ENCODE measurements at places on chromosomes 1 and 21.

GRCh38 chr1:242456726-242457269, 67.7 kb downstream of the PLD5 start:
- no peak overlapping the region for H3K4me3 ChIP-seq
- DNase-seq: no peak
- H3K36me3 ChIP-seq: no peaks in the 10 kb centered on the region
- 0 out of 2 replicates have a peak, but pooled peaks cover 18% of the 10 kb centered on the region for H3K27me3 ChIP-seq
- H3K27ac ChIP-seq: no peak overlapping the region

- no peaks in the 10 kb centered on the region for H3K36me3 ChIP-seq
- no peaks in the 10 kb centered on the region for H3K27me3 ChIP-seq
- no peaks in the 10 kb centered on the region for H3K4me1 ChIP-seq
- DNase-seq: no peak
- no peak overlapping the region for H3K4me3 ChIP-seq
Observed at GRCh38 chr1:68301471-68302001, 69.2 kb upstream of the WLS start.

- no peaks in the 10 kb centered on the region for H3K36me3 ChIP-seq
- no peak for DNase-seq
- H3K27ac ChIP-seq: no peak overlapping the region
- no peak overlapping the region for H3K4me3 ChIP-seq
- H3K4me1 ChIP-seq: no peaks in the 10 kb centered on the region
Observed at GRCh38 chr1:111778541-111779051, 22.9 kb downstream of the DDX20 start.

- H3K4me3 ChIP-seq: no peak overlapping the region
- no peaks in the 10 kb centered on the region for H3K4me1 ChIP-seq
- no peaks in the 10 kb centered on the region for H3K27me3 ChIP-seq
- no peak overlapping the region for H3K27ac ChIP-seq
- no peak for DNase-seq
Observed at GRCh38 chr1:217029281-217030157, 306.3 kb upstream of the ESRRG start.

- no peaks in the 10 kb centered on the region for H3K27me3 ChIP-seq
- no peak overlapping the region for H3K27ac ChIP-seq
- H3K4me3 ChIP-seq: peak overlapping the region; percentile 79
- no peak for DNase-seq
Observed at GRCh38 chr1:151613282-151613780, 1.5 kb downstream of the SNX27 start.

DNA sequence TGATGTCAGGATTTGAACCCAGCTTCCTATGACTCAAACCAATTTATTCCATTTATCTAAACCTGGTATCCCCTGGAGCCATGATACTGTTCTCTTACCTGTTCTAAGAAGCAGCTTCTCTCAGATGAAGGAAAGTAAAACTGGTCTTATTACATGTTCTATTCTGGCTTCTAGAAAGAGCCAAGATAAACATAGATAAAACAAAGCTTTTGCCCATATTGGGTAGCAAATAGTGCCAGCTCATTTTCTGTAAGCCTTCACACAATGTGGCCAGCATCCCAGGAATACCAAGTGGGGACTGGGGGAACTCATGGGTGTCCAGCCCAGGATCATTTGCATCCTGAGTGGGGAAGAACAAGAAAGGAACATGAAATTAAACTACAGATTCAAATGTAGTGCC, 53.5 kb upstream of the EPHA8 start:
- H3K4me3 ChIP-seq: no peak overlapping the region
- H3K27ac ChIP-seq: no peak overlapping the region

- H3K4me3 ChIP-seq: peak overlapping the region; percentile 56
- DNase-seq: no peak
- peak overlapping the region; percentile 23 for H3K27ac ChIP-seq
- no peaks in the 10 kb centered on the region for H3K27me3 ChIP-seq
Observed at GRCh38 chr1:207964195-207964966, 53.5 kb upstream of the CD34 start.

GRCh38 chr1:38059635-38060250, 13.2 kb upstream of the POU3F1 start:
- DNase-seq: no peak
- H3K4me3 ChIP-seq: no peak overlapping the region
- H3K36me3 ChIP-seq: no peaks in the 10 kb centered on the region
- no peak overlapping the region for H3K27ac ChIP-seq

- H3K4me1 ChIP-seq: peaks cover 57% of the 10 kb centered on the region
- H3K4me3 ChIP-seq: no peak overlapping the region
- H3K36me3 ChIP-seq: no peaks in the 10 kb centered on the region
- DNase-seq: no peak
- H3K27me3 ChIP-seq: no peaks in the 10 kb centered on the region
Observed at GRCh38 chr1:42968654-42969053, 10.0 kb upstream of the SLC2A1 start.

DNA sequence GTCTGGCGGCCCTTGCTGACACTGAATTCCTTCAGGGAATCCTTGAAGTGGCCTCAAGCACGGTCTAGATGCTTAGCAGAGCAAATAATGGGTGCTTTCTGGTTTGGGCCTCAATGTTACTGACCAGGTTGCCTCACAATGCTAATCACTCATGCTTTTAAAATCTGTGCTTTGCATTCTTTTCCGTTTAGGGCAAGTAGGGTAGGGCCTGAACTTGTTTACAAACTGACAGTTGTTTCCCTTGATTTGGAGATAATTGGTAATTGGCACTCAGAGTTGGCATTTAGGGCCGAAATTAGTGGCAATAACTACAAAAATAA, 1.4 kb downstream of the VPS13D start:
- no peak for DNase-seq
- peaks cover 24% of the 10 kb centered on the region for H3K4me1 ChIP-seq
- H3K27me3 ChIP-seq: no peaks in the 10 kb centered on the region
- H3K4me3 ChIP-seq: peak overlapping the region; percentile 93
- H3K36me3 ChIP-seq: no peaks in the 10 kb centered on the region
- peak overlapping the region; percentile 63 for H3K27ac ChIP-seq

- H3K27me3 ChIP-seq: no peaks in the 10 kb centered on the region
- DNase-seq: no peak
- no peak overlapping the region for H3K27ac ChIP-seq
- no peak overlapping the region for H3K4me3 ChIP-seq
- H3K4me1 ChIP-seq: no peaks in the 10 kb centered on the region
Observed at GRCh38 chr1:65292861-65293593, 16.3 kb upstream of the DNAJC6 start.

DNA sequence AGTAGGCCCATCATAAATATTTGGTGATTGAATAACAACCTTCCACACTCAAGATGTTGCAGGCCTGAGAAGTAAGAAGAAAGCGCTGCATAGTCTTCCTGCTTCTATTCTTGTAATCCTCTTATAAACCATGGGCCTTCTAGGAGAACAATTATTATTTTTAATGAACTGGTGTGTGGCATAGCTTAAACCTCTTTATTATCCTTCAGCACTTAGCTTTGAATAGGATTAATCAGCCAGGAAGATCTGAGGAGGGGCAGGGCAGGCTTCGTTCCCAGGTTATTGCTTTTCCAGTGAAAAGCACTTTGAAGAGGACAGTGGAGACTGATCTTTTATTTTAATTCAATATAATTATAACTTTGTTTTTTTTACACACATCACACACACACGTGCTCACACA, 42.3 kb downstream of the KIF26B start:
- no peak overlapping the region for H3K27ac ChIP-seq
- H3K27me3 ChIP-seq: no peaks in the 10 kb centered on the region
- H3K4me3 ChIP-seq: no peak overlapping the region
- no peaks in the 10 kb centered on the region for H3K4me1 ChIP-seq
- DNase-seq: no peak

- H3K27ac ChIP-seq: no peak overlapping the region
- DNase-seq: no peak
- peaks cover 6% of the 10 kb centered on the region for H3K27me3 ChIP-seq
- no peaks in the 10 kb centered on the region for H3K36me3 ChIP-seq
- no peak overlapping the region for H3K4me3 ChIP-seq
- no peaks in the 10 kb centered on the region for H3K4me1 ChIP-seq
Observed at GRCh38 chr1:210505601-210506496, 177.1 kb downstream of the HHAT start.

DNA sequence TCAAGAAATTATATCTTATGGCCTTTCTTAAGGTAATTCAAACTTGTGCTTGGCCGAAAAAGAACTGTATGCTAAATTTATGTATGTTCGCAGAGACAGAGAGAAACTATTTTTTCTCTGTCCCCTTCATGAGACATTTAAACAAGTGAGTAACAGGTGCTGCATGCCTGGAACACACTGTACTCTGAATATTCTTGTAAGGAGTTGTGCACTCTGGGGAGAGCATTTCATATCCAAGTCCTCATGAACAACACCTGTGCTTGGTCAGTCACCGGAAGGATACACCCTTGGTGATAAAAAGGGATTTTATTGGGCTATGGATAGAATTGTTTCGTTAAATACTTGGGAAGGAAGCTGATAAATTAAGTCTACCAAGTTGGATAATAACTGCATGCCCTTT, 220.8 kb upstream of the NRIP1 start:
- H3K36me3 ChIP-seq: no peaks in the 10 kb centered on the region
- no peaks in the 10 kb centered on the region for H3K4me1 ChIP-seq
- H3K4me3 ChIP-seq: no peak overlapping the region
- no peaks in the 10 kb centered on the region for H3K27me3 ChIP-seq

- H3K27me3 ChIP-seq: no peaks in the 10 kb centered on the region
- H3K27ac ChIP-seq: no peak overlapping the region
- no peaks in the 10 kb centered on the region for H3K4me1 ChIP-seq
- no peak for DNase-seq
Observed at GRCh38 chr21:32929633-32930038, 96.1 kb upstream of the OLIG2 start.

GRCh38 chr1:58874757-58875755, 91.2 kb upstream of the JUN start:
- no peaks in the 10 kb centered on the region for H3K36me3 ChIP-seq
- no peak for DNase-seq
- no peak overlapping the region for H3K4me3 ChIP-seq
- H3K27me3 ChIP-seq: no peaks in the 10 kb centered on the region
- no peaks in the 10 kb centered on the region for H3K4me1 ChIP-seq

DNA sequence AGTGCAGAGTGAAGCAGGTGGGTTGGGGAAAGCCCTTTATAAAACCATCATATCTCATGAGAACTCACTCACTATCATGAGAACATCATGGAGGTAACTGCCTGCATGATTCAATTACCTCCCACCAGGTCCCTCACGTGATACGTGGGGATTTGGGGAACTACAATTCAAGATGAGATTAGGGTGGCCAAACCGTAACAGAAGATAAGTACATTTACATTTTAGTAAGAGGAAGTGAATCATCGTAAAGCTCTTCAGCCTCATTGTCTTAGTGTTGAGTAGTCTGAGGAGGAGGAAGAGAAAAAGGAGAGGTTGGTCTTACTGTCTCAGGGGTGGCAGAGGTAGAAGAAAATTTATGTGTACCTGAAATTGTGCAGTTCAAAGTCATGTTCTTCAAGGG, 1053.4 kb upstream of the ADGRL4 start:
- H3K36me3 ChIP-seq: no peaks in the 10 kb centered on the region
- DNase-seq: no peak
- no peaks in the 10 kb centered on the region for H3K4me1 ChIP-seq

DNA sequence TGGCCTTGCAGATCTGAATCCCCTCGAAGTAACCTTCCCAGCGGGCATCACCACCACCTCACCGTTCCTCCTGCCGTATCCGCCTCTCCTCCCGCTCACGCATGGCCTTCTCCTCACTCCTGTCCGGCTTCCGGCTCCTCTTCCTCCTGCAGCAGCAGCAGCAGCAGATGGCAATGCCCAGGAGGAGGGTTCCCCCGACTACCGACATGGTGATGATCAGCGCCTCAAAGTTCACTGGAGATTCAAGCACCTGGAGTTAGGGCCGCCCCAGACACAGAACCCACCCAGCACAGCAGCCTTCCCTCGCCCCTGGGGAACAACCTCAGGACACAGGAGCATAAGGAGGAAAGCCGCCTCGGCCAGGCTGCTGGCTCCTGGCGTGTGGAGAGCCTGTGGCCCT, 17.4 kb downstream of the PTTG1IP start:
- H3K27me3 ChIP-seq: no peaks in the 10 kb centered on the region
- no peak for DNase-seq
- no peak overlapping the region for H3K4me3 ChIP-seq
- peaks cover 38% of the 10 kb centered on the region for H3K36me3 ChIP-seq

DNA sequence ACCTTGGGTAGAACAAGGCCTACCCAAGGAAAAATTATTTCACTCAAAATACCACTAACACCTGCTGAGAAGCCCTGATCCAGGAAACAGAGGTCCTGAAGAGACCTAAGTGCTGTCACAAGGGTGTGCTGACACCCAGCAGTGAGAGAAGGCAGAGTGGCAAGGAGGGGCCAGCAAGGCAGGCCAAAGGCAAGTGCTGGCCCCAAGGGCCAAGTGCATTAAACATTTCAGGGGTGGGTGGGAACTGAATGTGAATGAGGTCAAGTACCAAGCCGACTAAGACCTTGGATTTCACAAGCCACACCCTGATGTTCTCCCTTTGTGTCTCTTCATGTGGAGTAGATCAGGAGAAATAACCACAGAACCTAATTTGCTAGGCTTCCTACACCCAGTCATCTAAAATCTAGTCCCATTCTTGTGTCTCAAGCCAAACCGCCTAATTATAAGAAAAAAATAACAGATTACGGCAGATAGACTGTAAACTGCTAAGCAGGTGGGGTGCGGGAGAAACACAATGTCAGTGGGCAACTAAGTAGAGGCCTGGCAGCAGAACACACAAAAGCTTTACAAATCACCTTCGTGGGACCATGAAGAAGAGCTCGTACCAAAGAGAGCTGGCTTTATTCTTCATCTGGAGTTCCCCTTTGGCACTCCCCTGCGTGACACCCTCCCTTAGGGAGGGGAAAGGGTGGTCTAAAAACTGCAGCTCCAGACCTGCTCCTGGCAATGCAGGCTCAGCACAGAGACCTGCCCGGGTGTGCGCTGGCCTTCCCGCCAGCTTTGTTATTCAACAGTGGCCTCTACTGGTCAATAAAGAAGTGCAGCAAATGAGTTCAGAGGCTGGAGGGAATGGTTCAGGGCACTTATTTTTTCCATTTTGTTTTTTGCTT, 8.7 kb downstream of the UBE2G2 start:
- peak; percentile 24 for DNase-seq
- H3K4me1 ChIP-seq: no peaks in the 10 kb centered on the region
- H3K27ac ChIP-seq: no peak overlapping the region
- H3K4me3 ChIP-seq: no peak overlapping the region
- H3K36me3 ChIP-seq: 0 out of 2 replicates have a peak, but pooled peaks cover 2% of the 10 kb centered on the region

DNA sequence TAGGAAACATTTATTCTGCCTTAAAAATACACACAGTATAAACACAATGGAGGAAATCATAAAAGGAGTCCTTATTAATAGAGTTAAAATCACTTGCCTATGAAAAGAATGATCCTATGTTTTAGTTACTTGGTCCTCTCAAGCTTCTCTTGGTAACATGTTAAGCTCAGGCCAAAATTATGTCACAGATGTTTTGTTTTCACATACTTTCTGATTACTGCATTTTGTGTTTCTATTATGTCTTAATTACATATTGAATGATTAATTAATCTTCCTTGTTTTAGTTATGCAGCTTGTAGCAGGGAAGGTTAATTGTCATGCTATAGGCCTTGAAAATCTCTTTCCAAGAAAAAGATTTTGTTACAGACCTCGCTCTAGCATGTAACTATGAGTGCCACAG, 406.0 kb downstream of the PLA2G4A start:
- no peak overlapping the region for H3K4me3 ChIP-seq
- no peaks in the 10 kb centered on the region for H3K4me1 ChIP-seq
- no peak for DNase-seq

GRCh38 chr1:183251959-183252450, 65.9 kb downstream of the LAMC2 start:
- no peak overlapping the region for H3K4me3 ChIP-seq
- H3K27me3 ChIP-seq: no peaks in the 10 kb centered on the region
- H3K36me3 ChIP-seq: no peaks in the 10 kb centered on the region
- no peak overlapping the region for H3K27ac ChIP-seq

All from HCT116 (cell line).